ENCODE measurements at places on chromosomes 7 and 10.

DNA sequence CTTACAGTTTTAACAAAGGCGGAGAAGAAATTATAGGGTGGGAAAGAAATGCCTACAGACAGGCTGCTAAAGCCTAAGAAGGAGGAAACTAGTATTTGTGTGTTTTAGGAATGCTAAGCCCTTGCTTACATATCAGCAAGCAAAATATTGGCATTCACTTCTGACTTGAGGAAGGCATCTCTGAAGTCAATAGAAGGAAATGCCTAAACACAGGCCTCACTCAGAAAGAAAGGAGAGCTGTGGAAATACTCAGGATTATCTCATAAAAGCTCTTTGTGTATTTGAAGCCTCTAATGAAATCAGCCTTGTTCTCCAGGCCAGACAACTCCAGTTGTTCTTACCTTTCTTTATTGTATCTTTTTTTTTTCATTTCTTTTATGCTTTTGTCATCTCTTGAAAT lies 158.0 kb downstream of the AUTS2 start:
- no peak for DNase-seq

DNA sequence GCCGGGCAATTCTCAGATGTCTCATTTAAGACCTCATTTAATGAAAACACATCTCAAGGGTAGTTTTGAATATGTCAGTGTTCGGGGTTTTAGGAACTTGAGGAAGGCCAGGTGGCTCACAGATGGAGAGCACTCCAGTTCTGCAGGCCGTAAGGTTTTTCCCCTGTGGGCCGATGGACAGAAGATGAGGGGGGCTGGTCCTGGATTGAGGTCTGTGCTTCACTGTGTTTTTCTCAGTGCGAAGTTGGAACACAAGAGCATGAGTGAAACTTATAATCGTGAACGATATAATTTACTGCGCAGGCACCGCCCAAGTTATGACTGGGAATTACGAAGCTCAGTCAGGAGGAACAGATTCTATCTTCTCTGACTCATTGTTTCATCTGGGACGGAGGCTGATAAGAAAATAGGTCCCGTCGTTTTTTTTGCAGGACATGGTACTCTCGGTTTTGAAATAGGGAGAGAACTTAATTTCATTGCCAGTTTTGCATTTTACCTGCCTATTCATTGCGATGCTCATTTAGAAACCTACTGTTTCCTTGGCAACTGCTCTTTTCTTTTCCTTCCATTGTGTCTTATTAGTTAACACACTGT lies 591.0 kb upstream of the PFKP start:
- DNase-seq: no peak

GRCh38 chr10:30763918-30764317 lies 134.4 kb upstream of the LYZL2 start:
- DNase-seq: no peak

DNA sequence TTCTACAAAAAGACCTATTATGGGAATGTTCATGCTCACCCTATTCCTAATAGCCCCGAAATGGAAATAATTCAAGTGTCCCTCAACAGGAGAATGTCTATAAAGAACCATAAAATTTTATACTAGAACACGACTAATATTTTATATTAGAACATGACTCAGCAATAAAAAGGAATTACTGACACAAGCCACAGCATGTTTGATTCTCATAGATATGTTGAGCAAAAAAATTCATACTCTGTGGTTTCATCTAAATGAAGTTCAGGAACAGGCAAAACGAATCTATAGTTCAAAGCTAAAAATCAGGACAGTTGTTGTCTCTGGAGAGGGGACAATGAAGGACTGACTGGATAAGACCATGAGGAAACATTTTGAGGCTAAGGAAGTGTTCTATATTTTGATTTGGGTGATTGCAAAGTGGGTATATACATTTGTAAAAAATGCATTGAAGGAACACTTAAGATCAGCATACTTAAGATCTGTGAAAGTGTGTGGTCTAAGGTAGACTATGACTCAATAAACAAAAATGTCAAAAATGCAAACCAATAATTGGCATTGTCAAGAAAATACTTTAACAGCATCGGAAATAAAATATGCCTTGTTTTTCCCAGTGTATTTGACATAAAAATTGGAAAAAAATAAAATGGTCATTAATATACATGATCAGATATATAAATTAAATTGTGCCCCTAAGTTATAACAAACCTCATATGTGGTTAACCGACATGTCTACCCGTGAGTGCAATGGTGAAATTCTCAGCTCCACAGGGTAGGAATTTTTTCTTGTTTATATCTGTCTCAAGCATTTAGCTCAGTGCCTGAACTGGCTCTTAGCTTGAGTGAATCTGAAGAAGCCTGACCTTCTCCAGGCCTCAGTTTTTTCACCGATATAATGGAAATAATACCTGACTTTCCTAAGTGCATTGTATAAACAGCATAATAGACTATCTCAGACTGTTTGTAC lies 124.9 kb upstream of the CTTNBP2 start:
- DNase-seq: no peak

- DNase-seq: no peak
Measured at GRCh38 chr7:69748530-69748929, 150.3 kb downstream of the AUTS2 start.

- DNase-seq: no peak
Measured at GRCh38 chr7:101015626-101016025, 4.3 kb upstream of the MUC17 start.

DNA sequence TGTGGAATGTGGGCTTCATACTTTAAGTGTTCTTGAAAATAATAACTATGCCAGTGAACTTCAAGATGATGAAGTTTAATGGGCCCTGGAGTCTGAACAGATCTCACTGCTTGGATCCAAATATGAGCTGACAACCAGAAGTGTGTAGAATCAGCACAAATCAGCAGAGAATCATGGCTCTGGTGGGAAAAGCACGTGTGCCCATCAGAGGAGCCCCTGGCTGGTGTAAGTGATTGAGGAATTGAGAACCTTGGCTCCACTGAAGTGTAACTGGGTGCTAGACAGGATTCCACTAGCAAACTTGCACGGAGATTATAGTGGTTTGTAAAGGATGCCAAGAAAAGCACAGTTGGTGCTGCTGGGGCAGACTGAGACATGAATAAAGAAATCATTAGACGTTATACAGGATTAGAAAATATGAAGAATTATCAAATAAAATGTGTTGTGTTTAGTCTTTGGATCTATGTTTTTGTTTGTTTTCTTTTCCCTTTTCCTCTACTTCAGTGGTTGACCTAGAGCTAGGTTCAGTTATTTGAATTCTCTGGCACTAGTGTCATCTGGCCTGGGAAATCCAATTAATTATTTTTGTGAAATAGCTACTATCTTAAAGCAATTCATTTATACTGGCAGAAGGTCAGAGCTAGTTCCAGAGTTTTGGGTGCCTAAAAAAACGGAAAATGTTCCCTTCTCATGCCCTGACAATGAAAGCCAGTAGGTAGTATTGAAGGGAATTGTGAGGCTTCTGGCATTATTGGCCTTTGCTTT lies 175.7 kb upstream of the MEOX2 start:
- DNase-seq: no peak

GRCh38 chr7:112130729-112131410 lies 75.3 kb downstream of the DOCK4 start:
- DNase-seq: no peak

DNA sequence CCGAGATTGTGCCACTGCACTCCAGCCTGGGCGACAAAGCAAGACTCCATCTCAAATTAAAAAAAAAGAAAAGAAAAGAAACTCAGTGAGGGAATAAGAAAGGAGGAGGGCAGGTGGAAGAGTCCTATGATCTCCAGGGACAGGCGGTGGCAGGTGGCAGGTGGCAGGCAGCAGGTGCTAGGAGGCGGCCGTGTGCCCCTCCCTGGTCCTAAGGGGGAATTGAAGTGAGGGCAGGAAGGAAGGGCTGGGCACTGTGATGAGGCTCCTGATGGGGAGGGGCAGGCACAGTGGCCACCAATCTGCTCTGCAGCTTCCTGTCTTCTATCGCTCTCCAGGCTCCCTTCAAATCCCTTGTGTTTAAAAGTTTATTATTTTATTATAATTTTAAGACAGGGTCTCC lies 41.2 kb upstream of the UBE3C start:
- DNase-seq: no peak

DNA sequence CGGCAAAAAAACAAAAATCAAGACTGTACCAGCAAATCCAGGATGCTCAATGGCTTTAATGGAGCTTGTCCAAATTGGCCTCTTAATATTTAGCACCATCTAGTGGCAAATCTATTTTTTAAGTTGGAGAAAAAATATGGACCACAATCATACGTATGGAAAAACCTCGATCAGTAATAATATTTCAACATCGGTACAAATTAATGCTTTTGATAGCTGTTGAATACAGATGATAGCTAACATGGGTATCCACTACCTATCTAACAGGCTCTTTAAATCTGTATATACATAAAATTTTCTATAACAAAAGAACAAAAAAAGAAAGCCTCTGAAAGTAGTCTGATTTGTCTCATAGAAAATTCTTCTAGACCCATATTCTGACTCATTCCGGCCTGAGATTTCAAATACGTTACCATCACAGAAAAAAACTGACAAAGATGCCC lies 29.2 kb downstream of the COA1 start:
- peak; percentile 69 for DNase-seq

GRCh38 chr10:42830237-42830636 lies 47.6 kb downstream of the BMS1 start:
- no peak for DNase-seq

- DNase-seq: no peak
Measured at GRCh38 chr10:131494451-131494850, 182.9 kb upstream of the TCERG1L start.

GRCh38 chr7:91554883-91555282 lies 290.6 kb downstream of the FZD1 start:
- DNase-seq: no peak

DNA sequence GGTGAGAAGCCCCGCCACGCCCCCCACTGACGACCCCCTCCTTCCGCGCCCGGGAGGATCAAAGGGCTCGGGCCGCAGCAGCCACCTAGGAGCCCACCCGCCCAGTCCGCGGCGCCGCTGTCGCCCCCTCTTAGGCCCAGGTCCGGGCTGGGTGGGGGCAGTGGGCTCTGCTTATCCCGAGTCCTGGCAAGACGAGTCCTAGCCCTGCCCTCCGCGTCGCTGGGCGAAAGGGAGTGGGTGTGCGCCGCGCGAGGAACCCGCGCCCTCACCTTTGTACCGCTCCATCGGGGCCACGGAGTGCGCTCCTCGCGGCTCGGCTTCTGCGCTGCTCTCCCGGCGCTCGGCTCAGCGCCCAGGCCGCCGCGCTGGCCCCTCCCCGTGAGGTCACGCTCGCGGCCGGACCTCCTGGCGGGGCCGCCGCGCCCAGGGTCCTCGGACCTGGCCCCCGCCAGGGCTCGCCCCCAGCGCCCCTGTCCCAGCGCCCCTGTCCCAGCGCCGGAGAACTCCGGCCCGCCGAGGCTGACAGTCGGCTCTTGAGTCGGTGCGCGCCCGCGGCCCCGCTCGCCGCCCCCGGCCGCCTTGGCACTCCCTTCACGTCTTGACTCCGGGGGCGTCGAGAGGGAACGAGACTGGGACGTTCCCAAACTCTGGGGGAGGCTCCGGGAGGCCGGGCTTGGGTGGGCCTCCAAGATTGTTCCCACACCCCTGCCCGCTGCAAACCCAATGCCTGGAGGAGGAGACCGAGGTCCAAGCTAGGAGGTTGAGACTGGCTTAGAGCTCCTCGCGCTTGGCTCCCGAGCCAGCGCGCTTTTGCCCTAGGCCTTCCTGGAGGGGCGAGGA lies at the start of gene AFAP1L2:
Gene AFAP1L2, minus strand, starts transcription at position 332 of the 840 bp plus-strand sequence. Its CDS starts 47 bp downstream, at position 285.
- no peak for DNase-seq

DNA sequence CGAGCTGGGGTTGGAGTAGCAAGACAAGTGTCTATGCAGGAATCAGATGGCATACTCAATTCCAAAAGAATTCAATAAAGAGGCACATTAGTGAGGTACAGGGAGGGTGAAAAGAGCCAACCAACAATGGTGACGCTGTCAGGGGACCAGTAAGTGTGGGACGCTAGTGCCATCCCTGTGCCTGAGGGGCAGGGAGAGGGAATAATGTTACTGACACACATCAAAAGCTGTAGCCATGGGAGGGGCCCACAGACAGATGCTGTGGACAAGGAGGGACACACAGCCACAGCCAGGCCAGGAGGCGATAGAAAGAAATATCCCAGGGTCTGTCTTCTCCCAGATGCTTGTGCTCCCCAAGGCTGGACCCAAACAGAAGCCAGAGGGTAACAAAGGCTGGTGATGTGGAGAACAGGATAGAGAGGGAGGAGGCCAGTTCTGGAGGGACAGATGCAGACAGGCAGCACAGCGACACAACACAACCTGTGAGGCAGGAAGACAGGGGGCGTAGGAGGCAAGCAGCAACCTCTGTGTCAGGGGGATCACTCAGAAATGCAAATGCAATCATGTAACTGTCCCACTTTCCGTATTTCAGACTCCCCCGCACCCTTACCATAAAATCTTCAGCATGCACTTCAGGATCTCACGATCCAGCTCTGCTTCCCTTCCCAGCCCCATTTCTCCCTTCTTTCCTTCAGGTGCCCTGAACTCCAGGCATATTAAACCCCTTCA lies 240.5 kb upstream of the FZD8 start:
- no peak for DNase-seq

- DNase-seq: no peak
Measured at GRCh38 chr7:140745266-140746058, 49.0 kb downstream of the NDUFB2 start.

GRCh38 chr10:78433766-78434535 lies 400.3 kb downstream of the RPS24 start:
- no peak for DNase-seq

GRCh38 chr7:80724249-80724871 lies 85.9 kb downstream of the CD36 start:
- no peak for DNase-seq

- no peak for DNase-seq
Measured at GRCh38 chr10:60573336-60573735, 183.7 kb upstream of the ANK3 start.

DNA sequence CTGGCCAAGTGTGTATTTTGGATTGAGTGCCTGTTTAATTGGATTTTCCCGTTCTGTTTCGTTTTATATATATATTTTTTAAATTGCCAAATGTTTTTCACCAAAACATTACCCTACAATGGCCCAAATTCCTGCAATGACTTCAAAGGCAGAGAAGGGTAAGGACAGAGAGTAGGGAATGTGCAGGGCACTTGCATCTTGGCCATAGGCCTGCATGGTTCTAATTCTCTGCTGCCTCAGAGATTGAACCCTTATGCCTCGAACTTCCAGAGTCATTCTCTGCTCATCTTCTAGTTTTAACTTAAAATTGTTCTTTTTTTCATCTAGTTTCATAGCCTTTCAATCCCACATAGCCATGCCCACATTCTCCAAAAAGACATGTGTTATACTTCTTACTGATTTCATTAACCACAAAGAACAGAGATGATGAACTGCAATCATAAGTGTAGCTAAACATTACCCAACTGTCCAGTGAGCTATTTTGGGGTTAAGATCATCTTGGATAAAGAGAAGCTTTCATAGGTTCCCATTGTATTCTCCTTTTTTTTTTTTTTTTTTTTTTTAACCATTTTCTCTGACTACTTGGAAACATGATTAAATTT lies 177.6 kb downstream of the PLXDC2 start:
- DNase-seq: no peak

GRCh38 chr10:3376631-3377030 lies 204.0 kb upstream of the PITRM1 start:
- DNase-seq: no peak
